ENCODE measurements at places on chromosomes 1 and 21.

DNA sequence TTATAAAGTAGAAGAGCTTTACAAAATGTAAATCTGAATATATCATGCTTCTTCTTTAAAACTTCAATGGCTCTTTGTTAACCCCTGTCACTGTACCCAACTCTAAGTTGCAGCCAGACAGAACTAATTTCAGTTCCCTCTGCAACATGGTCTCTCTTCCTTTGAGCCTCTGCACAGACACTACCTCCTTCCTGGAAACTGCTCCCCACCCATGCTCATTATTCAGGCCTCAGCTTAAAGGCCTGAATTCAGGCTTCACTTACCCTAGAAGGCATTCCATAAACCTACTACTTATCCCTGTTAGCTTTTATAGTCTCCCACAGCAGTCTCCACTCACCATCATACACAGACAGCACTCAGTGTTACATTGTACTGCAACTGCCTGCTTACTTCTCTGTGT lies 2.6 kb upstream of the EEIG2 start:
- no peak for DNase-seq

DNA sequence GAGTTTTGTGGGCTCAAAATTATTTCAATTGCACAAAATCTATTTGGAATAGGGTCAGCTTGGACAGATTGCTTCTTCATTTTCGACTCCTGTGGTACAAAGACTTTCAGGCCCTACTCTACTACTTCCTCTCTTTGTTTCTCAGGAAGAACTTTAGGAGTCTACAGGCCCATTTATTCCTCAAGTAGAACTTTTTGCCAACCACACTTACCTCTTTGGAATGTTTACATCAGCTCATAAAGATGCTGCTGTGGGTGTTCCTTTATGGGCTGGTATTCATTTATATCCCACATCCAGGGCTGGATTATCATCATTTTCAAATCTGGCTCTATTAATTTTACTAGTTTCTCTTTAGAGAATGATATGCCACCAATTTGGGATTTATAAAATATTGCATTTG lies 46.3 kb upstream of the TNFSF18 start:
- no peak for DNase-seq

GRCh38 chr1:16254263-16254928 lies 17.4 kb upstream of the CPLANE2 start:
- no peak for DNase-seq

DNA sequence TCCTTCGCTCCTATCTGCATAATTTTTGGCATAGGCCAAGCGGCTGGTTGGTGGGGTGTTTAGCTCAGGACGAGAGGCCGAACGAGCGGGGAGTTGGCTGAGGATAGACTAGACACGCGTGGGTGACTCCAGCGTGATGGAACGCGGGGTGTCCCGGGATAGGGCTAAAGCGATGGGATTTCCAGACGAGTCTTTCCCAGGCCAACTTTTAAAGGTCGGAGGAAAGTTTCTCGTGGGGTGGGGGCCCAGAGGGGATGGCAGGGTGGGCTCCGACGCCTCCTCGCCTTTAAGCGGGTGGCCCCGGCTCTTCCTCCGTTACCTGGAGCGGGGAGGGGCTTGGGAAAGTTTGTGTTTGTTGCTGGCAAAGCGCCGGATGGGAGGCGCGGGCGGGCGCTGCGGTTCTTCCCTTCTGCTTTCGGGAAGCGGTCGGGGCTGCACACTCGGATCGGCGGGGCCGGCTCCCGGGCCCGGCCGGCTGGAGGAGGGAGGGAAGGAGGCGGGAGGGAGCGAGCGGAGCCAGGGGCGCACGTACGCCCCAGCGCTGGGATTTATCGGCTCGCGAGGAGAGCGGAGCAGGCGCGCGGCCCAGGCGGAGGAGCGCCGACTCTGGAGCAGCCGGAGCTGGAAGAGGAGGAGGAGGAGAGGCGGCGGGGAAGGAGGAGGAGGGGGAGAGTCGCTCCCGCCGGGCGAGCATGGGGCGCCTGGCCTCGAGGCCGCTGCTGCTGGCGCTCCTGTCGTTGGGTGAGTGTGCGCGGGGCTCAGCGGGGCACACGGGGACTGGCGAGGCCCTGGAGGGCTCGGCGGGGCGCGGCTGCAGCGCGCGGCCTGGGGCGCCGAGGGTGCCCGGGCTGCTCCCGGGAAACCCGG lies at the start of gene PTGFRN:
TSS of gene PTGFRN (plus strand) at position 405 of the 867 bp plus-strand sequence. CDS start at position 693, 288 bp downstream.
- DNase-seq, result peak; percentile 87

GRCh38 chr1:234543442-234544086 lies 64.6 kb upstream of the TARBP1 start:
- peak; percentile 80 for DNase-seq

DNA sequence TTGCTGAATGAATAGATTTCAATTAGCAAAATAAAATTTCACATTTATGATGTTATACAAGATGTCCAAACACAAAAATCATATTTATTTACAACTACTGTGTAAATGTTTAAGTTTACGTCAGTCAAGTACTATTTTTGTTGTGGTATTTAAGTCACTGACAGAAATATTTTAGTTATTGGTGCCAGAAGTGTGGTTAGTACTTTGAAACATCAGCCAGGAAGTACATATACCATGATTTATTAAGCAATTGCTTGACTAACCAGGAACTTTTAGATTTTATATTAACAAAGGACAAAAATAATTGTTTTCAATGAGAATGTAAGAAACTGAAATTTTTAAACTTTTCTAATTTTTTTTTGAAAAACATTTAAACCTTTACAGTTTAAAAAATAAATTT lies 2.4 kb upstream of the FCRL4 start:
- no peak for DNase-seq

- DNase-seq, result no peak
Observed at GRCh38 chr1:243394066-243394465, 138.2 kb downstream of the SDCCAG8 start.

GRCh38 chr1:3745590-3746381 lies 6.5 kb upstream of the CCDC27 start:
- peak; percentile 24 for DNase-seq

DNA sequence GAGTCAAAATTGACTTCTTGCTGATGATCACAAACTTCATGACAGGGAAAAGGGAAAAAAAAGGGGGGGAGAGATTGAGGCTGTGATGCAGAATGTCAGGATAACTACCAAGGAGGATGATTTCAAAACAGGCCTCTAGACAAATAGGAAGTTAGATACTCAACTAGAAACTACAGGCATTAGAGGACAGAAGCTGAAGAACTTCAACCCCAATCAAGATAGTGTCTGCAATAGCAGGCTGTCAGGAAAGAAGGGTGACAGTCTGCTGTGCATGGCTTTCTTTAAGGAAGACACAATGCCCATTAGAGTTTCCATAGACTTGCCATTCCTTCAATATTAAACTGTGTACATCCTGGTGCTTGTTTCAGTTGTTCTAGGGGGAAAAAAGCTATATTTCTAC lies 257.2 kb downstream of the TTLL7 start:
- no peak for DNase-seq

DNA sequence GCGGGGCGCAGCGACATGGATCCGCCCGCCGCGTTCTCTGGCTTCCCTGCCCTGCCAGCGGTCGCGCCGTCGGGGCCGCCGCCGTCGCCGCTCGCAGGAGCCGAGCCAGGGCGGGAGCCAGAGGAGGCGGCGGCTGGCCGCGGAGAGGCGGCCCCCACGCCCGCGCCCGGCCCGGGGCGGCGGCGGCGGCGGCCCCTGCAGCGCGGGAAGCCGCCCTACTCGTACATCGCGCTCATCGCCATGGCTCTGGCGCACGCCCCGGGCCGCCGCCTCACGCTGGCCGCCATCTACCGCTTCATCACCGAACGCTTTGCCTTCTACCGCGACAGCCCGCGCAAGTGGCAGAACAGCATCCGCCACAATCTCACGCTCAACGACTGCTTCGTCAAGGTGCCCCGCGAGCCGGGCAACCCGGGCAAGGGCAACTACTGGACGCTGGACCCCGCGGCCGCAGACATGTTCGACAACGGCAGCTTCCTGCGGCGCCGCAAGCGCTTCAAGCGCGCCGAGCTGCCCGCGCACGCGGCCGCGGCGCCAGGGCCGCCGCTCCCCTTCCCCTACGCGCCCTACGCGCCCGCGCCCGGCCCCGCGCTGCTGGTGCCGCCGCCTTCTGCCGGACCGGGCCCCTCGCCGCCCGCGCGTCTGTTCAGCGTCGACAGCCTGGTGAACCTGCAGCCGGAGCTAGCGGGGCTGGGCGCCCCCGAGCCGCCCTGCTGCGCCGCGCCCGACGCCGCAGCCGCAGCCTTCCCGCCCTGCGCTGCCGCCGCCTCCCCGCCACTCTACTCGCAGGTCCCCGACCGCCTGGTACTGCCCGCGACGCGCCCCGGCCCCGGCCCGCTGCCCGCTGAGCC lies 459 bp downstream of the FOXE3 start:
- DNase-seq, result no peak

- DNase-seq, result no peak
Observed at GRCh38 chr1:93518516-93518915, 70.6 kb downstream of the FNBP1L start.

Measured in heart left ventricle (tissue), 16 donors.